RPMI7951 (cell line): ENCODE measurements at places on chromosomes 5 and 9.
A peak's percentile ranks its signal among the peaks of the same experiment; 100 is the strongest.

DNA sequence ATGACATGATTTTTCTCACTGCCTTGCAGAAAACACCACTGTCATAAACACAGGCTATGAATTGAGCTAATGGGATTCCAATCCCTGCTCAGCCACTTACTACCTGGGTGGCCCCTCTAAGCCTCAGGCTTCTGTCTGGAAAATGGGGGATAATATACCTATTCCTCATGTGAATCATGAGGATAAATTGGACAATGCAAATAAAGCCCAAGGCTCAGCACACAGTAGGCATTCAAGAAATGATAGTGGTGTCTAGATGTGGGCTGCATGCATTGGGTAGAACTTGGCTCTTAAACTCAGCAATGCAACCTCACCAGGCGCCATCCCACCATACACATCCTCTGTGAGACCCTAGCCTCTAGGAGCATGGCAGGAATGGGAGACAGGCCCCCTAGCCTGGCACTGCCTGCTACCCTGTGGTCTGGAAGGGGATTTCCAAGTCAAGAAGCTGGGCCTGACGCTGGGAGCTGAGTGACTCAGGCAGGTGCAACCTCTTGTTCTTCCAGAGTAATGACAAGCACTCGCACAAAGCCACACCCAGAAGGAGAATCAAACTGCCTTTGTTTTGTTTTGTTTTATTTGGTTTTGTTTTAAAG is 2.3 kb upstream of the TNIP1 start:
- DNase-seq: peak; percentile 72

DNA sequence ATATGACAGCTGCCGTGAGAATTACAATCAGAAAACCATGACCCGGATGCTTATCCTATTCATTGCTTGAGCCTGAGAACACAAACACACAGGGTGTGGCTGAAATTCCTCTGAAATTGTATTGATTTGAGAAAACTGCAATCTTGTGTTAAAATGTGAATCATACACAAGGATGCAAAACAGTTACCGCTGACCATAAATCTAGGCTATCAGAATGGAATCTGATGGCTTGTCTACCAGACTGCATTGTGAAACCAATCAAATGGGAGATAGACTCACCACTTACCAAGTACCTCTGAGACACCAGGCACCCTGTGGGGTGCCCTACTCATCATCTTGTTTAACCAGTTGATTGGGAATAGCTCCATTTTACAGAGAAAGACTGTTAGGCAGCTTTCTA is 188.7 kb upstream of the MSX2 start:
- peak; percentile 48 for DNase-seq

DNA sequence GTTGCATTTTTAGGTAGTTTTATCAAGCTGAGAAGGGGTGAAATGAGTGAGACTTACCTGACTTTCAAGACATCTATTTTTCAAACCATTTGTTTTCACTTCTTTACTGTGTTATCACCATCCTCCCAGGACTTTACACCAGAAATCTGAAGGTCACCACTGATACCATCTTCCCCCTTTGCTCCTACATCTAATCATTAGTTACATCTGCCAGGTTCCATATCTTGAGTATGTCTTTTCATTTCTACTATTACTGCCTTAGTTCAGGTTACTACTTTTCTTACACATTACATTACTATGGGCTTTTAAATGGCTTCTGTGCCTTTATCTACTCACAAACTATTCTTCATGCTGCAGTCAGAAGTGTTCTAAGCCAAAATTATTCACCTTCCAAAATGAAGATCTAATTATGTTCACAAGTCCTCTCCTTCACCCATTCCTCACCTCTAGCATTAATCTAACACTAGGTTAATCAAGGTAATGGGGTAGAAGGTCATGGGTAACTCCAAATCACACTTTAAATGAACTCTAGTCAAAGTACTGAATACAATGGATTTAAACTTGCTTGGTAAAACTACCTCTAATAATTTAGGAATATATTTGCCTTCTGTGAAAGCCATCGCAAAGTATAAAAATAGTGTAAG is 2.1 kb upstream of the HSDL2 start:
- no peak for DNase-seq

DNA sequence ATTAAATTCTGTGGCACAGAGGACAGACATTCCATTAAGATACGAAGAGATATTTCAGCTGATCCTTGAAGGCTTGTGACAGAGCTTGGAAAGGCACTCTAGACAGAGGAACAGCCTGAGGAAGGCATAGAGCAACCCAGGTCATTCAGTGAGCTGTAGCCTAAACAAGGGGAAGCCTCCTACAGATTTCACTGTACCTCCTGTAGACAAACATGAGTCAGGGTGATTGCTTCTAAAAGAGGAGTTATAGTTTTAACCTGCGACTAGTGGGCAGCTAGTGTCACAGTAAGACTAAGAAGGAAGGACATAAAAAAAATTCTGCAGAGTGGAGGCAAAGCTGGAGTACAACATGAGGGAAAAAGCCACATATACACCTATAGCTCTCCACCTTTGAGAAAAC is 43.5 kb upstream of the ANKDD1B start:
- DNase-seq: peak; percentile 42

DNA sequence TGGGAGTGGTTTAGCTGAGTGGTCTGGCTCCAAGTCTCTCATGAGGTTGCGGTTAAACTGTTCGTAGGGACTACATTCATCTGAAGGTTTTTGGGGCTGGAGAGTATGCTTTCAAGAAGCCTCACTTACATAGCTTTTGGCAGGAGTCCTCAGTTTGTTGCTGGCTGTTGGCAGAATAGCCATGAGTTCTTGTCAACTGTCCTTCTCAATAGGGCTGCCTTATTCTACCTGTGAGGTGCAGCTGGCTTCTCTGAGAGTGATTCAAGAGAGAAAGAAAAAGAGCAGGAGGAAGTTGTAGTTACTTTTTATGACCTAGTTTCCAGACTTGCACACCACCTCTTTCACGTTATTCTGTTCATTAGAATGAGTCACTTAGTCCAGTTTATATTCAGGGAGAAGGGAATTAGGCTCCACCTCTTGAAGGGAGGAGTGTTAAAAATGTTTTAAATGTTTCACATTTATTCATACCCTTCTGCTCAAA is 33.2 kb downstream of the YTHDC2 start:
- DNase-seq: peak; percentile 26
